ENCODE measurements at places on chromosomes 12 and 14. TPM values are rescaled to one million over a fixed set of nuclear protein-coding genes. Genes with fewer than 3 reads are reported as not detected.

- DNase-seq = no peak
These were observed 8.2 kb upstream of the CCDC85C start for GRCh38 chr14:99612071-99612737.

The TOMM20L gene
- 1.00 TPM for polyA plus RNA-seq

DNA sequence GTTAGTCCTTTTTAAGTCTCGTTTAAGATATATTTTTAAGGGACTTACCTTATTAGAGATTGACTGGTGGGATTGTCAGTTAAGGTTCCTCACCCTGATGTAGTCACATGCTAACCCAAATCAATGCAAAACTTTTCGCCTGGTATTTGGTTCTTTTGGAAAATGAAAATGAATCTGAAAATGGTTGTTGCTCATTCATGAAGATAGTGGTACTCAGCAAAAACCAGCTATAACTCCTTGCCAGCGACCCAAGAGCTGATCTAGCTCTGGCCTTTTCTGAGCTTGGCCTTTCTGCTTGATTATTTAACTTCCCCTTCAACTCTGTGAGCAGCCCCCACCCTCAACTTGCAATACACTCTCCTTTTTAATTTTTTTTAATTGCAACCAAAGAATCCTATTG is 85.0 kb upstream of the GTF2A1 start:
- DNase-seq = no peak

GRCh38 chr12:40511341-40511740 is 180.9 kb upstream of the CNTN1 start:
- no peak for DNase-seq

DNA sequence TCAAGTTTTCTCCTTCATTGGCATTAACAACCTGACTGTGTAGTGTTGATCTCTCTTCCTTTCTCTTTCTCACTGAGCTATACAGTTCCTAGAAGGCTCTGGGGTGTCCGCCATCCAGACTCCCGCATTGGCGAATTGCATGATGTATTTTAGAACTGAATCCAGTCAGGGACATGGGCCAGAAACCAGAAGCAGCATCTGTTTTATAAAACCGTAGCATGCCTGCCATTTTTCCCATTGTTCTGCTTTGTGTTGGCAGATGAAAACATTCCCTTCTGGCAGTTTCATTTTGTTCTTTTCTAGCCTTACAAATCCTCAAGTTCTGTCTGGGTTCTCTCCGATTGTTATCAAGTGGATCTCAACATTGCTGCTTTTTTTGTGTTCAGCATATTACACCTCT is 268.3 kb upstream of the SEL1L start:
- no peak for DNase-seq

The MUCL1 gene
- not detected for polyA plus RNA-seq
